Ovary (tissue), 10 donors: ENCODE measurements at places on chromosomes 6 and 20.

DNA sequence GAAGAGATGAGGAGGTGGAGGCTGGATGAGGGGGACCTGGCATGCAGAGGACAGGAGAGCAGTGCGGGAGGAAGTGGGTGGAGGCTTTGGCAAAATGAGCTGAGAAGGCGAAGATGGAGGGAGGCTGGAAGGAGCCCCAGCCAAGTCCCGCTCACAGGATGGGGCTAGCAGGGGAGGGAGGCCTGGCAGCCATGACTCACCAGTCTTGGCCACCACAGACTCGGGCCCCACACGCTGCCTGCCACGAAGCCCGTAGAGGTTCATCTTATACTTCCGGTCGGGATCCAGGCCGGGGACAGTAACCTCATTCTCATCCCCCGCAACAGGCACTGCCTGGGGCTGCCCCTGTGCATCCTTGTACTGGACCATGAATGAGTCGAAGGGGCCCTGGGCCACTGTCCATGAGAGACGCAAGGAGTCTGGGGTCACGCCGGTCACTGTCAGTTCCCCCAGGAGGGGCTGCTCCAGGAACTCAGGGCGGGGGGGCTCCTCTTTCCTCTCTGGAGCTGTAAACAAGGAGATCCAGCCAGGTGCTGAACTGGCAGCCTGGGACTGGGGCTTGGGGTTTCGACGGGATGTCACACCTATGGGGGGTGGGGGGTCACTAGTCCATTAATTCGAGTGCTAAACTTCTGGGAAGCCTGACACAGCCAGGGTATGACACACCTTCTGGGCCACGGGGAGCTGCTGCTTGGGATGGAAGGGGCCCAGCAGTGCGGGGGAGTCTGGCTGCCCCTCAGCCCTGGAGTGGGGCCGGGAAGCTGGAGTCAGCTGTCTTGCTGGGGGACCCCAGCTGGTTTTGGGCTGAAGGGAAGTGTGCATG lies 27.8 kb downstream of the TNXB start:
- DNase-seq, result peak; percentile 91

GRCh38 chr20:50693001-50693400 lies 1.7 kb upstream of the RIPOR3 start:
- DNase-seq, result no peak

DNA sequence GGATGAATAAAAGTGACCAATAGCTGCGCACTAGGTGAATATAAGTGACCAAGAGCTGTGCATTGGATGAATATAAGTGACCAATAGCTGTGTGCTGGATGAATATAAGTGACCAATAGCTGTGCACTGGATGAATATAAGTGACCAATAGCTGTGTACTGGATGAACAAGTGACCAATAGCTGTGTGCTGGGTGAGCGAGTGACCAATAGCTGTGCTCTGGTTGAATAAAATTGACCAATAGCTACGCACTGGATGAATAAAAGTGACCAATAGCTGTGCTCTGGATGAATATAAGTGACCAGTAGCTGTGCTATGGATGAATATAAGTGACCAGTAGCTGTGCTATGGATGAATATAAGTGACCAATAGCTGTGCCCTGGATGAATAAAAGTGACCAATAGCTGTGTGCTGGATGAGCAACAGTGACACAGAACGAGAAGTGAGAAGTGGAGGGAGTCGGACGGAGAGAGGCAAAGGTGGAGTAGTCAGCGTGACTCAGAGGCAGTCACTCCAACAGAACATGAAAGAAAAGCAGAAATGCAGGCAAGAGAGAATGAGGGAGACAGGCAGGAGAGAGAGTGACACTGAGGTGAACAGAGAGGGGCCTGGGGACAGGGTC lies 38.5 kb downstream of the RBM38 start:
- no peak for DNase-seq

GRCh38 chr20:59566631-59567524 lies 37.5 kb upstream of the PHACTR3 start:
- no peak for DNase-seq

DNA sequence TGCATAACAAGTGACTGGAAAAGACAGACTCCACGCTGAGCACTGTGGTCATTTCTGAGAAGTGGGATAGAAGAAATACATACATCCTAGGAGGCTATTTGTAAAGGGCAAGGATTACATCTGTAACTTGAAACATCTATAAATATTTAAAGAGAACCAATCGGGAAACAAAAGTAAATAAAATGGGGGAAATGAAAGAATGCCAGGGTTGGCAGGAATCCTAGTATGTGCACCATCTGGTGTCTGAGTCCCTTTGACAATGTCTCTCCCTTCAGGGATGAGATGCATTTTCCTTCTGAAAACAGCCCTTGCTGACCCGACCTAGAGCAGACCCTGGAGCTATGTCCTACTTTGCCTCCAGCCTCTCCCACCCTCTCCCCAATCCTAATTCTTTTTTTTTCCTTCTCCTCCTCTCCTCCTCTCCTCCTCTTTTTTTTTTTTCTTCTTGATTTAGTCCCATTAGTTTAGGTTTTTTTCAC lies 53.2 kb downstream of the VSTM2L start:
- no peak for DNase-seq

DNA sequence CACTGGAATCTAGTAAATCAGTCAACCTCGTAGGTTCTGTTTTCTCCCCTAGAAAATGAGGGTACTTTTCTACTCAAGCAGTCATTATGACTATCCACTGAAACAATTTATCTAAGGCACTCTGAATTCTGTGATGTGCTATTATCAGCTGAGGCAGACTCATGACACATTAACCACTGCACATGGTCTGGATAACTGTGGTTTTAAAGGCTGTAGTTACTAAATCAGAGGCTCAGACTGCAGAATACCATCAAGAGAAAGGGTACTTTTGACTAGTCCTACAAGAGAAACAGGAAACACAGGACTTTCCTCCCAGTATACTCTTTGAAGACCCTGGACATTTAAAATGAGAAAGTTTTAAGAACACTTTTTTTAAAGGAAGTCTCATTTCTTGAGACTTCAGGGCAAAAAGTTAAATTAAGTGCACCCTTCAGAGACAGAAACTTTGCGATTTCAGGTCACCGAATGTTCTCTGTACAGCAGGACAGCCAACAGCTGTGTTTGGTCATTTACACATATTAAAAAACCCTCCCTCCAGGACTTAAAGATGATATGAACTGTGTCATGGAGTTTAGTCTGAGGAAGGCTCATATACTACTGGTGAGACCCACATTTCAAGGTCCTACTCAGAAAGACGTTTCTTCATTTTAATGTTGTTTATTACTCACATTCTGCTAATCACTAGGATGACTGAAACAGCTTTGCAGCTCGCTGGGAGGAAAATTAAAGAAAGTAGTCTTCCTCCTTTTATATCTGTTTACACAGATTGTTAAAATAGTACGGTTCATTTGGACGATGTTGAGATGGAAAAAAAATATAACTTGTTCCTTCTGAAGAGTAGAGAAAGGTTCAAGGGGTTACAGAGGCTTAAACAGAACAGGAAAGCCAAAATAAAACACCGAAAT lies 19.9 kb downstream of the ATXN1 start:
- DNase-seq, result no peak

DNA sequence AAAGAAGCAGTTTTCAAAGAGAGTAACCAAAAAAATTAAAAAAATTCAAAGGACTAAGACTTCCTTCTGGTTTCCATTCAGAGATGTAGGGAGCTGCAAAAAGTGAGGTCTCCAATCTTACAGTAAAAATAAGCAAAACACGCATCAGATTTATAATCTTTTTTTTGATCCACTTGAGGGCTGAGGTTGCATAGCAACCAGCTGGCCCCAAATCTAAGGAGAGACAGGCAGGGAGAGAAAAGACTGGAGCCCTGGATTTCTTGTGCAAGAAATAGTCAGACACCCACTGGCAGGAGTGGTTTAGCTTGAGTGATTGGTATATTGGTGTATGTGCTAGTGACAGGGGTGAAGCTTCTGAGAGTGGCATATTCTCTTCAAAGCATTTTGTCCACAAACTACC lies 135.9 kb upstream of the FUT9 start:
- DNase-seq, result no peak
